WTC11 (cell line): ENCODE measurements at places on chromosomes 6 and 20. TPM values are rescaled to one million over a fixed set of nuclear protein-coding genes. Genes with fewer than 3 reads are reported as not detected.

DNA sequence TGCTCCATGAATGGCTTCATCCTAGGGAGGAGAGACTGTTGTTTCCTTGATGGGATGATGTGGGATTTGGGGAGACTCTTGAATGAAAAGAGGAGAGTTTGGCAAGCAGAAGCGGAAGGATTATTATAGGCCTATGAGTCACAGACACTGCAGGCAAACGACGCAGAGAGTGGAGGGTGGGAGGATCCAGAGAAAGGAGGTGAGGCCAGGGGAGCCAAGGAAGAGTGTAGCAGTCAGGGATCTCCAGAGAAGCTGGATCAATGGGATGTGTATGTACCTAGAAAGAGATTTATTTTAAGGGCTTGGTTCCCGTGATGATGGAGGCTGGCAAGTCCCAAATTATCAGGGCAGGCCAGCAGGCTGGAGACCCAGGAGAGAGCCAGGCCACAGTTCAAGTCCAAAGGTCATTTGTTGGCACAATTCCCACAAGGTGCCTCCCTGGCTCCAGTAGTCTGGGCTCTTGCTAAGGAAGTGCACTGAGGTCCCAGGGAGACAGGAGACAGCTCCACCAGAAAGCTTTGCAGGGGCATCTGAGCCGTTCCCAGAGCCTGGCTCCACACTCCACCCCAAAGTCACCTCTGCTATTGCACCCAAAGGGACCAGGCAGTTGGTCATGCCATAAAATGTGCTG lies 76.0 kb downstream of the ADTRP start:
- DNase-seq = no peak

- DNase-seq = no peak
Observed at GRCh38 chr6:99933129-99933528, 60.9 kb downstream of the MCHR2 start.

DNA sequence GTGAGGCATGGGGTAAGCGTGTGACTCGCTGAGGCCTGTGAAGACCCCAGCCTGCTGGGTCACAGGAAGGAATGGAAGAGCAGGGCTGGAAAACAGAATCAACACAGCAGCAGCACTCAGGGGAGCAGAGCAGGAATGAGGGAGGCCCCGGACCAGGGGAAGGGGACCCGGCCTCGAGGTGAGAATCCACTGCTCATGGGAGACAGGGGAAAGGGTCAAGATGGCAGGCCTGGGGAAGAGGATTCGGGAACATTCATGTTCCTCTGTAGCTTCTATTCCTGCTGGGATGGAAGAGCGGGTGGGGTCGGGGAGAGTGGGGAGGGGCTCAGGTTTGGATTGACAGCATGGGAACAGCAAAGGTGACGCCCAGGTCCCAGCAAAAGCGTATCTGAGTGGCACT lies 59.4 kb downstream of the NPEPL1 start:
- no peak for DNase-seq

DNA sequence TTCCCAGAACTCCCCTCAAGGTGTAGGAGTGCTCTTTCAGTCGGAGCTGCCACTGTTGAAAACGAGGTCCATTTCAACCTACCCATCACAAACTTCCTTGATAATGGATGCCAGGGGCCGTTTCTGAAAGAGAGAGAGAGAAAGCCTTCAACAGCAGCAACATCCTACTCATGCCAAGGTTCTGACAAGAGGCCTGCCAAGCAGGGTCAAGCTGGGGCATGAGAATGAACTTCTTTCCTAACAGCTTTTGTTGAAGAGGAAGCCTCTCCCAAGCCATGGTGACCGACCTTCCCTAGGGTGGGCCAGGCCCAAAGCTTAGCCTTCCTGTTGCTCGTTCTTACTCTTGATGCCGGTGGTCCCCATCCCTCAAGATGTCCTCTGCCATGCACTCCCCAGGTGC lies 12.4 kb downstream of the ELMO2 start:
- no peak for DNase-seq

DNA sequence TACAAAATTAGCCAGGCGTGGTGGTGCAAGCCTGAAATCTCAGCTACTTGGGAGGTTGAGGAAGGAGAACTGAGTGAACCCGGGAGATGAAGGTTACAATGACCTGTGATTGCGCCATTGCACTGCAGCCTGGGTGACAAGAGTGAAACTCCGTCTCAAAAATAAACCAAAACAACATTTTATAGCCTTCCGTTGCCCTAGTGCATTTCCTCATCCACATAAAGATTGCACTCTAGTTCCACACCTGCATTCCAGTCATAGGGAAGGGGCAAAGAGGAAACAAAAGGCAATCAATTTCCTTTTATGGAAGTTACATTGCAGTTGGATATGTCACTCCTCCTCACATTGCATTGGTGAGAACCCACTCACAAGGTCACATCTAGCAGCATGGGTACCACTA lies 182.7 kb upstream of the ARG1 start:
- DNase-seq = no peak

DNA sequence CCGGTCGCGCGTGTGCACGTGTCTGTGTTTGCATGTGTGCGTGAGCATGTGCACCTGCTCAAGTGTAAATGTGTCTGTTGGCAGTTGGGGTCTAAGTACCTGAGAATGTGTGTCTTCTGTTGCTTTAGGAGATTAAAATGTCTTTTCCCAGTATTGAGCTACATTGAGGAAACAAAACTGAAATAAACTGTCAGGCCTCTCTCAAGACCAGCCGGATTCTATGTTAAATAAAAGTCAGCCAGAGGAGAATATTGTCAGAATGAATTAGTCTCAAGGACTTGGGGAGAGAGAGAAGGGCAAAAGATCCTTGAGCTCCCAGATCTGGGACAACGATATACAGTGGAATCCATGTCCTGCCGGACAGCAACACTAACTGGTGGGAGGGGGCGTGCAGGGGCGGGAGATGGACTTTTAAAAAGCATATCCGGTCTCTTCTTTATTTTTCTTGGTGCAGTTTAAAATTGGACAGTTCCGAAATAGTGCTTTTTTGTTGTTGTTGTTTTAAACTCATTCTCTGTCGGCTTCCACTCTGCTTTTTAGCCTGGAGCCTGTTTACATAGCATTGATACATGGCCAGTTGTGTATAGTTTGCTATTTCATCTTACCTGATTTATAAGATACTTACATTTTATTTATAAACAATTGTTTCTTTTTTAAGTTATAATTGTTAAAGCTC lies 3.3 kb upstream of the TBX18 start:
- no peak for DNase-seq

GRCh38 chr6:133218852-133219251 lies 22.3 kb upstream of the EYA4 start:
- no peak for DNase-seq

GRCh38 chr6:163329991-163330390 lies 84.5 kb upstream of the QKI start:
- no peak for DNase-seq

- no peak for DNase-seq
Observed at GRCh38 chr6:44284121-44284520, 13.9 kb downstream of the TMEM151B start.

DNA sequence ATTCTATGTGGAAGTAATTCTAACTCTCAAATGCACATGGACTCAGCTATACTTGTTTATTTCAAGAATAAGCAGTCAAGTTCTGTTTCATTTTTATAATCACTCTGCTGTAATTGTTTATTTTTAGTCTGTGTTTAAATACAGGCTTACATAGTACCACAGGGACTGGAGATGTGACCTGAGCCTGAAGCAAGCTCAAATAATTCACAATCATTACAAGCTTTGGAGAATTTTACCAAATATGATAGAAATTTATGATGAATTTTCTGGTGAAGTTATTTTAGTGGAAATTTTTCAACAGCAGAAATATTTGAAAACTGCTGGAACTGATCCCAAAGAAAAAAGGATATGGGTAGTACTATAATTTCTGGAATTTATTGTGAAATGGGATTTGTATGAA lies 41.6 kb upstream of the DSE start:
- DNase-seq = no peak

- no peak for DNase-seq
Observed at GRCh38 chr20:58981628-58982364, 740 bp downstream of the NELFCD start.

Gene PDYN
- 0.14 to 0.28 TPM (median 0.21 TPM) in 3 replicates for total RNA-seq

Gene SIRPD
- total RNA-seq = not detected in 3 replicates

Gene SLC18B1
- 21.3 to 24.3 TPM (median 24.1 TPM) in 3 replicates for total RNA-seq

Gene SSR1
- 86.4 to 96.7 TPM (median 91.6 TPM) in 3 replicates for total RNA-seq

Gene ZBP1
- total RNA-seq = not detected in 3 replicates

Gene LBP
- total RNA-seq = 0.27 to 0.37 TPM (median 0.34 TPM) in 3 replicates

Gene RPS6KA2
- 19.2 to 24.2 TPM (median 20.3 TPM) in 3 replicates for total RNA-seq

Gene CAGE1
- 0.07 to 0.30 TPM (median 0.11 TPM) in 3 replicates for total RNA-seq

Gene SCRT2
- total RNA-seq = 0.14 to 0.20 TPM (median 0.16 TPM) in 3 replicates
